Inflammatory macrophage treated with lipopolysaccharide for 1 hour (primary cell): ENCODE measurements at places on chromosomes 3 and 15.

GRCh38 chr3:36543276-36543997 lies 163.1 kb downstream of the STAC start:
- no peak for DNase-seq

- no peak for DNase-seq
Observed at GRCh38 chr3:133832802-133833144, 27.2 kb downstream of the SRPRB start.

DNA sequence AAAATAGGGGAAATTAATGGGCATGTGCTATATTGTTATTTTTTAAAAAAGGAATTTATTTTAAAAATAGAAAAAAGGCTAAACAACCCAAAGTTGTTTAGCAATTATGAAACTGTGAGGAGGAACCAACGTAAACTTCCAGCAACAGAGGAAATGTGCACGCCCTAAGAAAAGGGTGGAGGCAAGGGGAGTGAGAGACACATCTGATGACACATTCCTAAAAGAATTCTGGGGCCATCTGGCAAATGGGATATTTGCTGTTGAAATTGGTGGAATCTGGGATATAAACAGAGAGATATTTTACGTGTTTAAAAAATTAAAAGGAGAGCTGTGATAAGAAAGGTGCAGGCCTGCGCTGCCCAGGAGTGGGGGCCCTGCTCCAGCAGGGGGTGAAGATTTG lies 50.8 kb upstream of the MUC13 start:
- peak; percentile 38 for DNase-seq

- peak; percentile 64 for DNase-seq
Observed at GRCh38 chr3:128864351-128864811, 15.0 kb upstream of the ACAD9 start.

- no peak for DNase-seq
Observed at GRCh38 chr15:101001796-101002195, 82.6 kb downstream of the LRRK1 start.

- DNase-seq = no peak
Observed at GRCh38 chr3:157495846-157496245, 7.4 kb downstream of the VEPH1 start.
